Tibial artery (tissue), 4 donors: ENCODE measurements at places on chromosomes 1 and 21.

DNA sequence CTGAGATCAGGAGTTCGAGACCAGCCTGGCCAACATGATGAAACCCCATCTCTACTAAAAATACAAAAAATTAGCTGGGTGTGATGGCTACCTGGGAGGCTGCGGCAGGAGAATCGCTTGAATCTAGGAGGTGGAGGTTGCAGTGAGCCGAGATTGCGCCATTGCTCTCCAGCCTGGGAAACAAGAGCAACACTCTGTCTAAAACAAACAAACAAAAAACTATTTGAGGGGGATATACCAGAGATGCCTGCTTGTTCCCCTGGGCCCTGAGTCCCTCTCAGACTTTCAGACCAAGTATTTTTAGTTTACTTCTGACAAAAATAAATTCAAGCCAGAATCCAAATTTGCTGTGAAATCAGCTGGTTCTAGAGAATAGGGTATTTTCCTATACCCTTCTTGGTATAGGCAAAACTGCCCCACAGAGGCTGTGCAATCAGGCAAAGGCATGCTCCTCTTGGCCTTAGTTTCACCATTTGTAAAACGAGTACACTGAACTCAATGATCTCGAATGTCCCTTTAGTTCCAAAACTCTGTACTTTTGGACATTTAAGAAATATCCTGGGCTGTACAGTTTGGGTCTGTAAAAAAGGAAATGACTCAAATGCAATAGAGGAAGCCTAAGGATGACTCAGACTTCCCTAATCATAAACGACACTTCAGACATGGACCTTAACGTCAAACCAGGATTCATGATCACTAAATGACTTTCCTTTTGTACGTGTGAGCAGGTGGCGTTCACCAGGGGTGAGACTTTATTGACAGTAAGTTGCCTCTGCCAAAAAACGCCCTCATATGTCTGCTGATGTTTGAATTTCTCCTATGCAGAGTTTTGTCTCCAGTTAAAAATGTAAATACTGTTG, 16.1 kb downstream of the ENSA start:
- DNase-seq, result no peak

DNA sequence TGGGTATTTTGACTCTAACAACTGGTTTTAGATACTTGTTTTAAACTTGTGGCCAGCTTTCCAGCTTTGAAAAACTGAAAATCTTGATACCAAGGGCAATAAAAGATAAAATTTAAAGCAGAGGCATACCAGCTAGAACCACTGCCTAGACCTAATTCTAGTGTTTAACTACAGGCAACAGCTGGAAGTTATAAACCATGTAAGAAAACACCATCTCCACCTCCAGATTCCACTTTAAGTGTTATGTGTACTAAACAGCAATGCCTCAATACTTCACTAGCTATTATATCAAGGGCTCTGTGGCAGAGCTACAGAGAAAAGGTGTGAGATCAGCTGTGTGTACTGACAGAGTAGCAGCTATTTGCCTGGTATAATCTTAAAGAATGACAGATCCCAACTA, 69.5 kb downstream of the LPAR3 start:
- DNase-seq, result no peak

GRCh38 chr1:21534674-21535378, 25.6 kb downstream of the ALPL start:
- DNase-seq, result no peak

DNA sequence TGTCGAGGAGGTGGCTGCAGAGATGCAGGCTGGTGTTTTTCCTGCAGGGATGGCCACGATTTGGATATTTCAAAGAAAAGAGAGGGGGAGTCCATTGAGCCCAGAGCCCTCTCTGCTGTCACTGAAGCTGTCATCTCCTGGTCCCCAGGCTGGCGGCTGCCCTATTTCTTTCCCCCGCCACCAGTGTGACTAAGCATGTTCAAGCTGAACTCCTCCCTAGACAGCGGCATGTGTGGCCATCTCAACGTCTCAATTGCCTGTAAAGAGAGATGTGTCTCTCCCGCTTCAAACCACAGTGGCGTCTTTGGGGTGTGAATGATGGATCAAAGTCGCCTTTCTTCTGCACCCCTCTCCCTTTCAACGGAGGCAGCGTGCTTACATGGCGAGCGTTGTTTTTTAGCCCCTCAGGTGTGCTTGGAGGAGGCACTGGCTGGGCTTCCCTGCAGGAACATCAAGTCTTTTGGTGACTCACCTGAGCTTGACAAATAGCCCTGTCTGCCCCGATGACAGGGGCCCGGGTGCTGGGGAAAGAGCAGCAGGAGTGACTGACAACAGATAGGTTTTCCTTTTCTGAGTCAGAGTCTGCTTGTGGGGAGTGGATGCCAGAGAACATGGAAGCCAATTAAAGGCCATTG, 346.4 kb upstream of the AJAP1 start:
- DNase-seq, result peak; percentile 16

DNA sequence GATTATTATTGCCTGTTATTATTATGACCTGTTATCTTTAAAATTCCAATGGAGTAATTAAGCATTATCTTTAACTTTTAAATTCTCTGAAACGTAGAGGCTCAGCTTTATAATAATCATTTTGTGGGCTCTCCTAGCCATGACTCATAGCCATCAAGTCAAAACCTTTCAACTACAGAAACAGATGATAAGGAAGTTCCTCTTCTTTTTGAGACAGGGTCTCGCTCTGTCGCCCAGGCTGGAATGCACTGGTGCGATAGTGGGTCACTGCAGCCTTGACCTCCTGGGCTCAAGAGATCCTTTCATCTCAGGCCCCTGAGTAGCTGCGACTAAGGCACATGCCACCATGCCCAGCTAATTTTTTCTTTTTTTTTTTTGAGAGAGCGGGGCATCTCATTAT, 43.5 kb downstream of the CHML start:
- no peak for DNase-seq

DNA sequence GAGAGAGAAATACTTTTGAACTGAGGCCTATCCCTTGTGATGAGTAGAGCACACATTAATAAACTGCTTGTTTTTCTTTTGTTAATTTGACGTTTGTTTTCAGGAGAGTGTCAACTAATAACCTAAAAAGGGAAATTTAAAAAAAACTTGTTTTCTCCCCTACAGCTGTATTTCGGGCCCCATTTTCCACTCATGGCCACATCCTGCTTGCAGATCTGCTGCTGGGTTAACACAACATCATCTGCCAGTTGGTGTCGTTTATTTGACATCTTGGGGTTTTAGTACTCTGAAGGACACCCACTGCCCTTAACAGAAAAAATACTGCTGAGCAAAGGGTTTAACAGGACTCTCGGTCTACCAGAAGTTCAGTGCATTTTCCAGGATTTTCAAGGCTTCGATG, 848 bp upstream of the PYHIN1 start:
- no peak for DNase-seq

DNA sequence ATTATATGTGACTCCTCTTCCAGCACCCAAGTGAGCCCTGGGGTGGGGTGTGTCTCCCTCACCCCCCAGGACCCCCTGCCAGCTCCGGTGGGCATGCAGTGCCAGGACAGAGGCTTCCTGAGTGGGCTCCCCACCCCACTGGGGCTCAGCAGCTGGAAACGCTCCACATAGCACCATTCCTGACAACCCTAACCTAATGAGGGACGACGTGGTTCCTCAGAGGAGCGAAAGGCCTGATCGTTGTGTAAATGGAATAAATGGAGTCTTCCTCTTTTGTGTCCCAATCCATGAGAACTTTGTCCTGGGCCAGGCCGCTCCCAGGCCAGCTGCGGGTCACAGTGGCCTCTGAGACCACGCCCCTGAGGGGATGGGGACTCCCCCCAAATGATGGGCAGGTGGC, 1.8 kb upstream of the TSPEAR start:
- no peak for DNase-seq

DNA sequence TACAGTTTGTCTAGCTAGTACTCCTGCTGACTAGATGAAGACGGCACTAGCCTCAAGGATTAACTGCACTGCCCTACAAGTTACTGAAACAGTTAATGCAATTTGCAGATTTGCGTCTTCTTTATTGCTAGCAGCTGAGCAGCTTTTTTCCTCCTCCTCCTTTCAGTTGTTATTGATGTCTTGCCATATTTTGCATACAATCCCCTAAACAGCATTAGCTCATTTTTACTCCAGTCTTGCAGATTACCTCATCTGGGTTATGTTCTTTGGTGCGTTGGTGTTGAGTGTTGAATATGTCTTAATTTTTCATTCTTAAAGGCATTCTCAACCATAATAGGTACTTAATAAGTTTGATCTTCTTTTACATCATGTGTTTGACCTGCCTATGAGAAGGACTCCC, 363.4 kb upstream of the LYPLAL1 start:
- DNase-seq, result no peak

- no peak for DNase-seq
Measured at GRCh38 chr1:48003741-48004531, 6.8 kb upstream of the TRABD2B start.

GRCh38 chr1:155507945-155508344, 54.7 kb downstream of the ASH1L start:
- no peak for DNase-seq

- DNase-seq, result no peak
Measured at GRCh38 chr1:11940260-11940921, 5.9 kb downstream of the PLOD1 start.

DNA sequence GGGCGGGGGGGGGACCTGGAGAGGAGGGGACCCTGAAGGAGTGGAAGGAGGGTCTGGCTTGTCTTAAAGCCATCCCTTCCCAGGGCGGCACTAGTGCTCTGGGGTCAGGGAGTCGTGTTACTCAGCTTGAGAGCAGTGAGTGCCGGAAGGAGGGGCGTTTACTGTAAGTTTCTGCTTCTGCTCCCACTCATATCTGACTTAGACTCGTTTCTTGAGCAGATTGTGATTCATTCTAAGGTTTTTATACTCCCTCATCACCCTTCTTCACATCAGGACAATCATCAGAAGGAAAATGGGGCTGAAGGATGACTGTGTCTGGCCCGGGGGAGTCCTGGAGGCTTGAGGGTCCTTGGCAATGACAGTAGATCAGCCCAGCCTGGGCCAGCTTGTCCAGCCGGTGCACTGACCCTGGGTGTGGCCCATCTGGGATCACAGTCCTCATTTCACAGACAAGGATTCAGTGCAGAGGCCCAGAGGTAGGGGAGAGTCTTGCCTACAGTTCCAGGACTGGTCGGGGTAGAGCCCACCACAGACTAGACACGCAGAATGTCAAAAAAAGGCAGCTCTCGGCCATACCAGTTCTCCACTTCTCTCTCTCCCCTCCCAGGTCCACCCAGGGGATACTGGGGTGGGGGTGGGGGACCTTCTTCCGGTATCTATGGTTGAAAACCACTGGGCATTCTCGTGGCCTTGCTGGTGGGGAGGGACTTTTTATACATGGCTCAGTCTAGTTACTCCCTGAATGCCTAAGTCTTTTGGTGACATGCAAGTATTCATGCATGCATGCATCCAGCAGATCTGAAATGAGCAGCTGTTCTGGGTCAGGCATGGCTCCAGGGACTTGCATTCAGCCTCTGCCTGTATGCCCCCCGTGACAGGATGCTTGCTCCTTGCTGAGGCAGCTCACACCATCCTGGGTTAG, 5.1 kb downstream of the TNFRSF8 start:
- DNase-seq, result no peak

DNA sequence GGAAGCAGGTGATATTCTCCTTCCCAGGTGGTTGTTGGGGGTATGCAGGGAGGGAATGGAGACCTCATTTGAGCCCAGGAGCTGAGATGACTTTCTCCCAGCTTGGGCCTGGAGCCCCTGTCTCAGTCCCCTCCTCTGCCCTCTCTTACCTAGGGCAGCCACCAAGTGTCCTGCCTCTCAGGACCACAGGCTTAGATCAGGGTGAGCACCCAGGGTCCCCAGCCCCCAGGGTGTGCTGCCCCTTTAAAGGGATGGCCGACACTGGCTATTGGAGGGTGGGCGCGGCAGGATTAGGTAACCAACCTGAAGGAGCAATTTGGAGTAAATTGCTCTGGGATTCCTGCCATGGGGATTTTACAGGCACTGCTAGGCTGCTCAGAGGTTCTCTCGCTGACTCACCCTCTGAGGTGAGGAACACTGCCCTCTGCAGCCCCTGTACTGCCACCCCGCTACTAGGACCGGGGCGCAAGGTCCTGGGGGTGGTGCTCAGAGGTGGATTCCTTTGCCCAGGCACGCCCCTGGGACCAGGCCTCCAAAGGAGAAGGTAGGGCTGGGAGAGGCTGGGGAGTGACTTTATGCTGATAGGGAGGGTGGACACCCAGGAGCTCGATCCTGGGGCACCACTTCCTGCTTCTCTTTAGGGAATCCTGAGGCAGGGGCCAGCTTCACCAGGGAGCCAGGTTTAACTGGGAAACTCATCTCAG, 1.5 kb downstream of the RPS6KA1 start:
- DNase-seq, result no peak

DNA sequence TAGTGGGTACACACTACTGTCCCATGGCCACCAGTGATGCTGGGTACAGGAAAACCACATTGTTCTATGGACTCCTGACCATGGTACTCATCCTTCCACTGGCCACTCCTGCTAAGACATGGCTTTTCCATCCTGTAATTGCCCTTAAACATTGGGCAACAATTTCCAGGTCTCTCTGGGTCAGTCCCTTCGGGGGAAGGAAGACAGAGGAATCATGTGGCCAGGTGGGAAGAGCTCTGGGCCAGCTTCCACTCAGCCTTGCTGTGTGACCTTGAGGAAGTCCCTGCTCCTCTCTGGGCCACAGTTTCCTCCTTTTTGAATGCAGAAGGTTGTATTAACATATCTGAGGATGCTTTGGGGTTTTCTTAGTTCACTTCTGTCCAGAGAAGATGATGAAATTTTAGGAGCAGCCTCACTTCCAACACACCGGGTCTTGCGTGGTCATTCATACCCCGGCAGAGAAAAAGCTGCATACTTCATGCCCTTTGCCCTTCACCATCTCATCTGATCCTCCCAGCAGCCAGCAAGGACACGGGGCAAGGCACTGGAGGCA, 50.8 kb downstream of the SRRM1 start:
- DNase-seq, result no peak

DNA sequence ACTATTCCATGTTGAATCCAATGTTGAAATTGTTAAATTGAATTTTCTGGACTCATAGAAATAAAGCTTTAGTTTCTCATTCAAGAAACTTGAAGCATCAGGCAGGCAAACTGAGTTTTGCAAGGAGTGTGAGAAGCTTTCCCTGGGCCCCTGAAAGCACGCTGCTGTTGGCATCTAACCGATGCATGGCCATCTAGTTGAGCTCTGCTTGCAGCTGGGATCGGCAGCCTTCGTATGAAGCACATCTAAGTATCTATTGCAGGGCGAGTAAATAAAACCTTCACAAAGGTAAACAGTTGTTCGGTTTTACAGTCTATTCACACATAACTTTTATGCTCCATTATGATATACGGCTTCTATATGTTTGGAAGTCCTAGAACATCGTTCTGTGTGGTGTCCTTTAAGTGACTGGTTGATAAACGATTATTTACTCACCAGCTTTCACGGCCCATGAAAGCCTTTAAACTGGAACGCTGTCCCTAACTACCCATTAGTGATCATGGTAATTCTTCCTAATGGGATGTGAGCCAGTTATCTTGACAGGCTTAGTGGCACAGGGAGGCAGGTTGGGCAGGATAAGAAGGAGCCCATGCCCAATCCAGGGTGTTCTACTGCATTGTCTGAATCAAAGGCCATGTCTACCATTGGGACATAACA, 71.7 kb downstream of the SEC16B start:
- DNase-seq, result no peak

GRCh38 chr1:228811712-228812305, 76.5 kb downstream of the RHOU start:
- no peak for DNase-seq
